ENCODE measurements at places on chromosomes 5 and 9.

GRCh38 chr5:101515721-101516120 lies 612.6 kb upstream of the ST8SIA4 start:
- no peak for DNase-seq

DNA sequence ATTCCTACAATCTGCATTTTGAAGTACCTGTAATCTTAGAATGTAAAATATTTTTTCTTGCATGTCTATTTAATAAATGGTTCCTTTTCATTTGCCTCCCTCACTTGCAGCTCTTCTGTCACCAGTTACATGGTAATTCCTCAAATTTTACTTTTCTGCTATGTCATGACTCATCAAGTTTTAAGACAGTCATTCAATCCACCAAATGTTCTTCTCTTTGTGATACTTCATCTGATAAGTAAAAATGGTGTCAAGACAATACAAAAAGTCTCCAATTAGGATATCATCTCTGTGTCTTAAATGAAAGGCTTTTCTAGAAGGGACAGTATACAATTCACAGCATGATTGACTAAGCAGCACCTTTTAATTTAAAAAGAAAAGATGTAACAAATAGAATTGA lies 104.9 kb upstream of the FTMT start:
- DNase-seq, result no peak

DNA sequence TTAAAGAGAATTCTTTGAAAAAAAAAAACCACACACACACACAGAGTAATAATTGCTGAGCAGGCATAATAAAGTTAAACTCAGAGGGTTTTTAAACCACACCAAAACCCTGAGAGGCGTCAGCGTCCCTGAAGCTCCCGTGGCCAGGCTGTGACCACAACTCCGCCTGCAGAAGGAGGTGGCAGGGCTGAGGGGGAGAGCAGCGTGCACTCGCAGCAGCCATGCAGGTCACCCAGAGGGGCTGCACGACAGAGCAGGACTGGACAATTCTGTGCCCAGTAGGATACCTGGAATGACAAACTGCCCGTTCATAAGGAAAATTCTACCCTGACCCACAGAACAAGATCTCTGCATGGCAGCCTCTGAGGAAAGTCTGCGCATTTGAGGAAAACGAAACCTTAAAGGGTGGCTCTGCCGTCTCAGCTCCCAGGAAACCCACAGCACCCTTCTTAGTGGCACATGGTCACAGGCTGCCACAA lies 44.0 kb downstream of the ROR2 start:
- DNase-seq, result peak; percentile 2

- no peak for DNase-seq
Measured at GRCh38 chr5:118366429-118366828, 621.9 kb downstream of the DTWD2 start.

GRCh38 chr9:6049798-6050197 lies 34.4 kb upstream of the RANBP6 start:
- no peak for DNase-seq

DNA sequence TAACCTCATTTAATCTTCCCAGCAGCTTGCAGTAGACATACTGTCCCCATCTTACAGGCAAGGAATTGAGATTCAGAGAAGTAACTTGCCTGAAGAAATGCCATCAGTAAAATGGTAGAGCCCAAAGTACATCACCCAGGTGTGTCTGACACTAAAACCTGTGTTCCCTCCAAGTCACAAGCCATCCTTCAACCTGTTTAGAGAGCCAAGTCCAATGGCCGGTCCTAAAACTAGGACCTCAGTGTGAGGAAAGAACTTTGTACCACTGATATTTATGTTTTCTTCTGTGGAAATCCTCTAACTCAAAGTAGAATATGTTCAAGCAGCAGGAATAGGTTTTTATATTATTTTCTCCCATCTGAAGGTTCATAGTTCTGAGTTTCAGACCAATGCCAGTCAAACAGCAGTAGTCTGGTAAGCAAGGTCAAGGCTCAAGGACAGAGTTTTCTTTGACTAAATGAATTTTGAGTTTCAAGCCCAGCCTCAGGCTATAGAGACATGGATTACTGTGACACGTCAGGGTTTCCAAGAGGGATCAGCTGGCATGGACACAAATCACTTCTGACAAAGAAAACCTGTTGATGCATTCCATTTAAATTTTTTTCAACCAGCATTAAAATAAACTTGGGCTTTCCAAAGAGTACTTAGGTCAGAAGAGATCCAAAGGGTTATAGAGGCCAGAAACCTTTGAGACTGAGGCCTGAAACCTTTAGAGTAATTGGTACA lies 80.9 kb upstream of the PLPP6 start:
- DNase-seq, result no peak

GRCh38 chr5:16737620-16738364 lies 121.0 kb upstream of the RETREG1 start:
- no peak for DNase-seq

DNA sequence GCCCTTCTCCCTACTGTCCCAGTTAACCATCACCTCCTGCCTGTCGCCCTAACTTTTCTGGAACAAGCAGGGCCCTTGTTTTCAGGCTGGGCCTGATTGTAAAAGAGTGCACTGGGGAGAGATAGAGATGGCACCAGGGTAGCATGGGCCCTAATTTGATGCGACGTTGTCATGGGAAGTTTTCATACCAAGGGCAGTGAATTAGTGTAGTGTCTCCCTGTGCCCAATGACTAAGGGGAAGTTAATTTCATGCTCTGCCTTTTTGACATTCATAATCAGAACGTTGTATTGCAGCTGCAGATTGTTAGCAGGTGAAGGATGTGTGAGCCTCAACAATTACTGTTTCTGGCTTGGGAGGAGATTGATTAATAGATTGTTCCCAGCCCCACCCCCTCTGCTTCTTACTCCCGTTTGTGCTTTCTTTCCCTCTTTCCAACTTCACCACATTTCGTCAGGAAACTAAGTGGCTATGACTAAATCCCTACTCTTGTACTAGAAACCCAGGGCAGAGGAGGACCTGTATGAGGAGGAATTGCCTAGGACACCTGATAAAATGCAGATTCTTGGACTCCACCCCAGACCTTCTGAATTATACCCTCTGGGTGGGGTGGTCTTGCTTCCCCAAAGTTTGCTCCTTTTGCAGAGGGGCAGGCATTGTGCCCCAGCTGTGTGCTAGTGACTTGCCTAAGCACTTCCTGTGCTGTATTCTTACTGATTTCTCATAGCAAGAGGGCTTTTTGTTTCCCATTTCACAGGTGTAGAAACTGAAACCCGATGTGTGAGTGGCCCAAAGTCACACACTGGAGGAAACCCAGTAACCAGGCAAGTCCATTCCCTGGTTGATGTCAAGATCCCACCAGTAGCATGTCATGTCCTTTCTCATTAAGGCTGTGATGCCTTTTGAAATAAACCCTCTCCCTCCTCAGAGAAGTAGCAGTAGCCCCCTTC lies 56.3 kb downstream of the DAB2IP start:
- no peak for DNase-seq

DNA sequence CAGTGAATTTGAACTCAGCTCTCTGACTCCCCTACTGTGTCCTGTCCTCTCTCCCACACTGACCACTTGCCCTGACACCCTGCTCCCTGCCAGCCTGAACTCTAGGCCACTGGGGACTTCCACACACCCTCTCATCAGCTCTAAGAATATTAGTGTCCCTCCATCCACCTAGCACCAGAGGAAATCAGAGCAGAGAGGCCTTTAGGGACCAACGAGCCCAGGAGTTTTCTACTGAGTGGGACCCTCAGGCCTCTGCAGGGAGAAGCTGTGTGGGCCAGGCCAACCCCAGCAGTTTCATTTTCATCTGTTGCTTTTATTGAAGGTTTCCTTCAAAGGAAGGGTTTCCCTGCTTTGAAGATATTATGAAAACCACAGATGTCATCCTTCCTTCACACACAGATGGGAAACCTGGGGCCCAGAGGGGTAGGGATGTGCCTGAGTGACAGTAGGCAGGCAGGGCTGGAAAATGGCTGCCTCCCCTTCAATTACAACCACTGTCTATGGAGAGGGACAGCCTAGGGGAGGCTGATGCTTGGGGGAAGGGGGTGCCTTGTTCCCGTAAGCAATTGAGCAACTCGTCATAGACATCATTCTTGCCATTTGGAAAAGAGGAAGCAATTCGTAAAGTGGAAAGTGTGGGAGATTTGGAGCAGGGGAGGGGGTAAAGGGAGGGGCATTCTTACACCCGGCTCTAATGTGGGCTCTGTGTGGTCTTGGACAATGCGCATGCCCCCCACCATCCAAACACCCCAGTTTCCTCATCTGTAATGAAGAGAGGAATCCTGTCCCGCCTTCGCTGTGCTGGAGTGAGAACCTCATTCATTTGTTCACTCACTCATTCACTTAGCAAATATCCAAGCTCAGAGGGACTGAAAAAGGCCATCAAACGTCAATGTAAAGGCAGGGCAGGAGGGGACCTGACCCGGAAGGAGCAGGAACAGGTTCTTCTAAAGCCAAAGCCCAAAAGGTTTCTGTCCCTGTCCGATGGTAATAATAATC lies 3.9 kb downstream of the GLIPR2 start:
- no peak for DNase-seq

GRCh38 chr5:76406673-76407072 lies 3.6 kb downstream of the IQGAP2 start:
- DNase-seq, result no peak

- no peak for DNase-seq
Measured at GRCh38 chr5:1791176-1791575, 8.5 kb downstream of the MRPL36 start.

DNA sequence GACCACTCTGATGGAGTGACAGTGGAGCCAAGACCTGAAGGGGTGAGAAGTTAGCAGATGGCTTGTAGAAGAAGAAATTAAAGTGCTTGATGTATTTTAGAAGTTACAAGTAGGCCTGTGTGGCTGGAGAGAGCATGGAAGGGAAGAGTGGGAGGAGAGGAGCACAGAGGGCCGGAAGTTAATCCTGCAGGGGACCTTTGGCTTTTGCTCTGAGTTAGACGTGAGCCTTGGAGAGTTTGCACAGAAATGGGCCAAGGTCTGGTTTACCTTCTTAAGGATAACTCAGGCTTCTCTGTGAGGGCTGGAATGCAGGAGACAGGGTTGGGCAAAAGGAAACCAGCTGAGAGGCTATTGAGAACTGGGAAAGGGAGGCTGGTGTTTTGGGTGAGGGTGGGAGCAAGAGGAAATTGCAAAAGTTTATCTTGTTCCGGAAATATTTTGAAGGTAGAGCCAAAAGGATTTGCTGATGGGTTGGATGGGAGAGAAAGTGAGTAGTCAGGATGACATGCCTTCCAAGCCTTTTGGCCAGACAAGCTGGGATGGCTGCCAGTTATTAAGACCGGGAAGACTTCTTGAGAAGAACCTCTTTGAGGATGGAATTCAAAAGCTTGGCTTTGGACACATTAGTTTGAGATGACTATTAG lies 17.5 kb upstream of the F2RL1 start:
- no peak for DNase-seq

DNA sequence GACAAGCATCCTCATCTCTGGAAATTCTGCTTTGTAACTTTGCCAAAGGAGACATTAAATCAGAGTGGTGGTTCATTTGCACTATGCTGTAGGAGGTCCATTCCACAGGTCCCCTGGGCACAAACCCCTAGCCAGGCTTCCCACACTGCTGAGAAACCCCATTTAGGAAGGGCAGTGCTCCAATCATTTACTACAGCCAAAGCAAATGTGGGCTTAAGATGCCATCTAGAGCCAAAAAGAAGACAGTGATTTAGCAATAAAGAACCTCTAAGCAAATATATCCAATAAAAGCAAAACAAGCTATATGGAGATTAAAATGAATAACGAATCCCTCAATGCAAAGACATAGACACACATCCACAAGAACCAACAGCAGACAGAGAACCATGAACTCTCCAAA lies 129.0 kb upstream of the ALDH1B1 start:
- DNase-seq, result no peak

GRCh38 chr5:32343058-32343672 lies 30.4 kb upstream of the MTMR12 start:
- no peak for DNase-seq

GRCh38 chr9:6631207-6631512 lies 14.4 kb downstream of the GLDC start:
- no peak for DNase-seq

DNA sequence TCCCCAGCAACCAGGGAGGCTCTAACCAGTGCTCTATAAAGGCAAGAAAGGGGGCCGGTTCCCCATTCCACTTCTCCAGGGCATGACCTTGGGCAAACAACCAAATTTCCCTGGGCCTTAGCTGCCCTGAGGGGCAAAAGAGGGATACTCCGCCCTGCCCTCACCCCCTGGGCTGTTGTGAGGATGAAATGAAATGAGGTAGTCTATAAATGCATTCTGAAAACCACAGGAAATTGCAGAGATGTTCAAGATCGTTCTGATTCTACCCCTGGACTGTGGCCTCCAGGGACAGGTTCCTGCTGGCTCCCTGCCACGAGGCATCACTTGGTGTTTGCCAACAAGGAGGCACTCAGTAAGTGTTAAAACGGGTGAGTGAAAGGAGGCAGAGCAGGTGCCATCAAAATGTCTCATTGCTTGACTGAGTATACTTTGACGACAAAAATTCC lies 5.7 kb downstream of the RAPGEF1 start:
- DNase-seq, result no peak

DNA sequence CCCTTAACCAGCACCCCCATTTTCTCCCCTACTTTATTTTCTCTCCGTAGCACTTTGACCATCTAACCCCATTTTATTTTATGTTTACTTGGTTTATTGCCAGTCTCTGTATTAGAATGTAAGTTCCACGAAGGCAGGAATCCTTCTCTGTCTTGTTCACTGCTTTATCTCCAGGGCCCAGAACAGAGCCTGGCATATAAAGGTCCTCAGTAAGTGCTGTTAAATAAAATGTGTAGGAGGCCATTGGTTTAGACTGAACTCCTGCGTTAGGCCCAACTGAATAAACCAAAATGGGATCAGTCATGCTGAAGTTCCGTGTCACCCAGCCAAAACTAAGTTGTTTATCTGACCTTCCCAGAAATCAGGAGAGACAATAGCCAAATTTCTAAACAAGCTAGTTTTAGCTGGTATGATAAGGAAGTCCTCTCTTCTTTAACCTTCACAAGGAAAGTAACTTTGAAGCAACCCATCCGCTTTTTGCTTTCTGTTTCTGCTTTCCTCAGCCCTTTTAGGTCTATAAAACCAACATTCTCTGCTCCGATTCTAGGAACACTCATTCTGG lies 29.0 kb upstream of the CCNJL start:
- no peak for DNase-seq

DNA sequence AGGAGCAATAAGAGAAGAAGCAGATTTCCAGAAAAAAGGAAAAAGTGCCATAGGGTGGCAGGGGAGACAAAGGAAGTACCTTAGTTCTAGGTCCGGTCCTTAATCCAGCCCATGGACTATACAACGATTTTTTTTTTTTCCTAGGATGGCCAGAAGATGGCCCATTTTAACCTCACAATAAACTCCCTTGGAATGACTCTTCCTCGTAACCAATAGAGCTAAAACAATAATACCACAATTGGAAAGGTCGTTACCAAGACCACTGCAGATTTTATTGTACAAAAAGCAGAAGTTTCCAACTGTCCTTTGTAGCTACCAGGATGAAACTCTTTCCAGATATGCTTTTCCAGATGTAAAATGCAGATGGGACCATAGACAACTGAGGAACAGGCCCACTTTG lies 34.4 kb upstream of the SSBP2 start:
- no peak for DNase-seq

GRCh38 chr9:13860946-13861640 lies 452.8 kb downstream of the NFIB start:
- DNase-seq, result no peak

GRCh38 chr5:142829801-142830220 lies 59.6 kb downstream of the ARHGAP26 start:
- DNase-seq, result no peak

Data from activated naive CD4-positive, alpha-beta T cell (primary cell).